ENCODE measurements at places on chromosomes 12 and 14. TPM values are rescaled to one million over a fixed set of nuclear protein-coding genes. Genes with fewer than 3 reads are reported as not detected.

GRCh38 chr12:79140711-79141110 is 276.1 kb downstream of the SYT1 start:
- DNase-seq: no peak

- peak; percentile 23 for DNase-seq
Measured at GRCh38 chr12:12776261-12776660, 9.2 kb upstream of the APOLD1 start.

DNA sequence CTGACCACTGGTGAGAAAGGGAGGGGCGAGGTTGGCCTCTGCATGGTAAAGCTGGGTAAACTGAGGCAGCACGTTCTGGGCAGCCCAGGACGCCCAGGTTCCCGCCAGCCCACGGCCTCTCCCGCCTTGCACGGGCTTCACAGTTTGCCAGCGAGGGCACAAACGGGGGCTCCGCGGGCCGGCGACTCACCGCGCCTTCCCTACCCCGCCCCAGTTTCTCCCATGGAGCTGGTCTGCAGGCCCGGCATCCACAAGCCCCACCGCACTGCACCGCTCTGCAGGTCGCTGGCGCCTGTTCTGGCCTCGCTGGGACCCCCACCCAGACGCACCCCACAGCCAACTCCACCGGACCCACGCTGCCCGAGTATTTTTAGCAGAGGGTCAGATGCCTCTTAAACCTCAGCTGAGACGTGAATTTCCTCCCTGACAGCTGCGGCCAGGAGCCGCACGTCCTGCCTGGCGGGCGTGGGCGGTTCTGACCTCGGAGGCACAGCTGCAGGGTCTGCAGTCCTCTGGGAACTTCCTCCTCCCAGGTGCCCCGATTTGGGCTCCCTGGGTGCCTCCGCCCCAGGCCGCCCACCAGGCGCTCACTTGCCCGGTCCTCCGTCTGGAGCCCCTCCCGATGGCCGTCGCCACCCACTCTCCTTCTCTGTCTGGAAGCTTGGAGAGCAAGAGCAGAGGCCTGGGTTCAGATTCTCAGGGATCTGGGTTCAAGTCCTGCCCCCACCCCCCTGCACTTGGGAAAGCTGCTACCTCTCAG is 29.5 kb upstream of the INF2 start:
- DNase-seq: peak; percentile 18

- DNase-seq: peak; percentile 91
Measured at GRCh38 chr12:1360441-1361210, 233.8 kb downstream of the FBXL14 start.

GRCh38 chr12:12376646-12377448 is 20.0 kb downstream of the BORCS5 start:
- DNase-seq: peak; percentile 86

MYO1A gene
- not detected for polyA plus RNA-seq

- DNase-seq: no peak
Measured at GRCh38 chr12:93379981-93380361, 2.2 kb downstream of the NUDT4 start.

GRCh38 chr12:126617312-126617711 is 1552.1 kb downstream of the AACS start:
- no peak for DNase-seq

DNA sequence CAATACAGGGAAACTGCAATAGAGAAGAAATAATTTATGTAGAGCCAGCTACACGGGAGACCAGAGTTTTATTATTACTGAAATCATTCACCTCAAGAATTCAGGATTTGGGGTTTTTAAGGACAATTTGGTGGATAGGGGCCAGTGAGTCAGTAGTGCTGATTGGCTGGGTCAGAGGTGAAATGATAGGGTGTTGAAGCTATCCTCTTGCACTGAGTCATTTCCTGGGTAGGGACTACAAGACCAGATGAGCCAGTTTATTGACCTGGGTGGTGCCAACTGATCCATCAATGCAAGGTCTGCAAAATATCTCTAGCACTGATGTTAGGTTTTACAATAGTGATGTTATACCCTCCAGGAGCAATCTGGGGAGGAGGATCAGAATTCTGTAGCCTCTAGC is 486.3 kb downstream of the LRIG3 start:
- DNase-seq: peak; percentile 63

DNA sequence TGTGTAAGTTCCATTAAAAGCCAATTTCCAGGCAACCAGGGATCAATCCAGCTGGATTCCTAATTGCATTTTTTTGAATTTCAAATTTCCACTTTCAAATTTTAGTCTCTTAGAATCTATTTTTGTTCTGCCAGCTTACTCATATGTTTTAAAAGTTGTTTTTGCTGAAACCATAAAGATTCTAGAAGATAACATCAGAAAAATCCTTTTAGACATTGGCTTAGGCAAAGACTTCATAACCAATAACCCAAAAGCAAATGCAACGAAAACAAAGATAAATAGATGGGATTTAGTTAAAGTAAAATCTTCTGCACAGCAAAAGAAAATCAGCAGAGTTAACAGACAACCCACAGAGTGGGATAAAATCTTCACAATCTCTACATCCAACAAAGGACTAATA is 253.3 kb downstream of the AEBP2 start:
- no peak for DNase-seq

GRCh38 chr12:123106640-123107359 is 44.1 kb downstream of the PITPNM2 start:
- no peak for DNase-seq

DNA sequence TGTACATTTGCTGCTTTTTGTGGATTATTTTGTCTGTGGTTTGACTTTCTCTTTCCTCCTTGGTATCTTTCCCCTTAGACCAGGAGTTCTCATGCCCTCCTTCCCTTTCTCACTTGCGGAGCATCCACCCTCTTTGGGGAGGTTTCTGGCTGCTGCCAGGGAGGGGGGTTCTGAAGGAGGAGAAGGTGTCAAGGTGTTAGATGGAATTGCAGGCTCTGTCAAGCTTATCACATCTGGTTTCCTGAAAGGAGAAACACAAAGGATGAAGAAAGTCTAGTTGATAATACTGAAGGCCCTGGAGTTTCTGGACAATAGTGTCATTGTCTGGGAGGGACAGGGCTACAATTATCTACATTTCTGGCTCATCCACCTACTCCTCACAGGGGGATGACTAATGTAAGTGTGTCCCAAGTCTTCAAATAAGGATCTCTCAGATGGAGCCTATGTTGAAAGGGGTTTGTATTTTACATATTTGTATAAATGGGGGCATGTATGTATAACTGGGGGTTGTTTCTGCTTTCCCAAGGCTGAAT is 217.3 kb upstream of the CCDC196 start:
- no peak for DNase-seq

- DNase-seq: no peak
Measured at GRCh38 chr14:41072776-41073175, 533.9 kb upstream of the LRFN5 start.

KRT72 gene
- polyA plus RNA-seq: not detected

KRT74 gene
- not detected for polyA plus RNA-seq

DNA sequence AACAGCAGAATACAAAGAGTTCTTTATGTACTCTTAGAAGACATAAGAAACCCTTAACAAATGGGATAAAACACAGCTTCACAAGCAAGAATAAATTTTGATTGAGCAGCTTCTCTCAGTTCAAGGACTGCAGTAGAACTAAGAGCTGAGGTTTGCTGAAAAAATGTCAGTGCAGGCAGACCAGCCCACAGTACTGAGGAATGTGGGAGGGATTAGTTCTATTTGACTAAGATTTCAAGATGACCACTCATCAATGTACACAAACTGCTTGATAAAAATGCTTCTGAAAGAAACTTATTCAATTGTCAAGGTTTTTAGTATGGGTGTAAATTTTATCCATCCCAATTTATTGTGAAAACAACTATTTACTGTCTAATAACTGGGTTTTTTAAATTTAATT is 138.4 kb downstream of the SEC23A start:
- DNase-seq: peak; percentile 36

GRCh38 chr12:111780615-111781014 is 13.9 kb downstream of the ALDH2 start:
- DNase-seq: no peak

- DNase-seq: peak; percentile 85
Measured at GRCh38 chr12:114774197-114774596, 90.2 kb upstream of the TBX3 start.

DNA sequence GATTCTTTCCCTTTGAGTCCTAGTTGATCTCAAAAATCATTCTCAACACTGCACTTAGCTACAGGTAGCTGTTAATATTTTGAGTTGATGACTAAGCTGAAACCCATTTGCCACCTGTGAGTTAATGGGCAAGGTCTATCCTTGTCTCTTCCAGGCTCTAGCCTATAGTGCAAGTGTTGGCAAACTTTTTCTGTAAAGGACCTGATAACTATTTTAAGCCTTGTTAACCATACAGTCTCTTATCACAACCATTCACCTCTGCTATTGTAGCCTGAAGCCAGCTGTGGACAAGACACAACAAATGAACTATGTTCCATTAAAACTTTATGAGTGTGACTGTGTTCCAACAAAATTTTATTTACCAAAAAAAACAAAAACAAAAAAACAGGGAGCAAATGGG is 19.4 kb downstream of the RAP1B start:
- no peak for DNase-seq

DNA sequence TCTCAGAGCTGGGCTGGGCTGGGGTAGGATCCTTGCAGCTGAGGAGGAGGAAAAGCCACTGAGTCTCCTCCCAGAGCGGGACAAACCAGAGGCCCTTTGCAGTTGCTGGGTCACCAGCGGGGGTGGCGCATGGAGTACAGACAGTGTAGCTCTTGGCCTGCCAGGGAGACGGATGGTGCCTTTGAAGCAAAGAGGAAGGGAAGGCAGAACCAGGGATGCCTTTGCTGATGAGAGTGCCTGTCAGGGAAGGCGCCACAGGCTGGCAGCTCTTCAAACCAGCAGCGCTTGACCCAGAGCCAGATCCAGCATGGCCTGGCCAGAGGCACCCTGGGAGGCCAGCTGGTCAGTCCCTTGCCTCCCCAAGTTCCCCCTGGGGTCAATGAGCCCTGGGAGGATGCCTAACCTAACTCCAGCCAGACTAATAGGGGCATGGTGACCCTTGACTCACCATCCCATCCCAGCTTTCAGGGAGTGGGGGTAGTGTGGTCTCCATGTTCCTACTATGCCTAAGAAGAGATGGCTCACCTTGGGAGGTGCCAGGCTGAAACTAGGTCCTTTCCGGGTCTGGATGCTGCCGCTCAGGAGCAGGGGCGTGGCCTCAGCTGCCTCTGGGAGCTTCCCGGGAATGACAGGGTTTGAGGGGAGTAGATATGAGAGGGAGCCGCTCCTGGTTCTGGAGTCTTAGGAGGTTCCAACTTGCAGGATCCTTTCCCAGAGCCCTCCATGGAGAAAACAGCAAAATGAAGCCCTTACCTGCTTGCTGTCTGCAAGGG is 19.8 kb downstream of the VASH1 start:
- DNase-seq: peak; percentile 18

DNA sequence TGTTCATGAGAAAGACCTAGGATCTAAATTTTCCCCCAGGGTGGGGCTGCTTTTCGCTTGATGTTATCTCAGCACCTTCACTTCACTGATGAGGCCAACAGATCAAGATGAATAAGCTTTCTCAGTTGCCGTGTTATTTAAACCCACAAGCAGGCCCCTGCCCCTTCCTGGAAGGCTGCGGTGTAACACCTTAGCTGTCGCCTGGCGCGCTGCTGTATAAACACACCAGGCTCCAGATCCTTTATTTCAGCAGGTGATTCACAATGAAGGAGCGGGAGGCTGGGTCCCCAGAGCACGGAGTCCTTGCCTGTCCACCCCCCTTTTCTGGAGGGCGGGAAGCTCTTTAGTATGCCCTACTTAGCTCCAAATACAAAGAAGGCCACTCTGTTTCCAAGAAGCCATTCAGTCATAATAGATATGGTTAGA is 515.4 kb downstream of the FUT8 start:
- DNase-seq: no peak

- DNase-seq: no peak
Measured at GRCh38 chr12:115140981-115141655, 457.1 kb upstream of the TBX3 start.

DNA sequence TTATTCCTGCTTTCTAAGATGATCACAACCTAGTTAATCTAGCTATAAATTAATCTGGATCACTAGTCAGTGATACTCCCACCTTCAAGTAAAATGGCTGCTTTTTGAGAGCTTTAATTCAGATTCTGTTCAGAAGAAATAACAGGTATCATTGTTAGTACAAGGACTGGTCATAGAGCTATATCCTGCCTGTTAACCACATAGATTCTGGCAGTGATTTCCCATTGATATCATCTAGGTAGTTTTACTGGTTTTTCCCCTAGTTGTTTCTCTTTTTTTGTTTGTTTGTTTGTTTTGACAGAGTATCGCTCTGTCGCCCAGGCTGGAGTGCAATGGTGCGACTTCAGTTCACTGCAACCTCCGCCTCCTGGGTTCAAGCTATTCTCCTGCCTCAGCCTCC is 39.0 kb upstream of the HIF1A start:
- no peak for DNase-seq

- DNase-seq: no peak
Measured at GRCh38 chr12:18752947-18753346, 15.0 kb downstream of the CAPZA3 start.

RAB21 gene
- 15.0 TPM for polyA plus RNA-seq

TAS2R42 gene
- polyA plus RNA-seq: not detected

MAPKAPK5 gene
- polyA plus RNA-seq: 35.7 TPM

ACOT6 gene
- not detected for polyA plus RNA-seq

DNA sequence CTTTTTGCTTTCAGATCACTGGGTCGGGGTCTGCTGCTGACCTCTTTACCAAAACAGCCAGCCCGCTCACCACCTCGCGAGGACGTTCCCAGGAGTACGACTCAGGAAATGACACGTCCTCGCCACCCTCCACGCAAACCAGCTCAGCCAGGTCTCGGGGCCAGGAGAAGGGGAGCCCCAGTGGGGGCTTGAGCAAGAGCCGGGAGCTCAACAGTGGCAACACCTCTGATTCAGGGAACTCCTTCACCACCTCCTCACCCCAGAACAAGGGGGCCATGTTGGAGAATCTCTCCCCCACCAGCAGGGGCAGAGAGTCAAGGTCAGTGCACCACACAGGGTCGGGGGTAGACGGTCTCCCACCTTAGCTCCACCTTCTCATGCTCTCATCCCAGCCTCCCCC is 33.4 kb upstream of the HSPB8 start:
- DNase-seq: no peak

DNA sequence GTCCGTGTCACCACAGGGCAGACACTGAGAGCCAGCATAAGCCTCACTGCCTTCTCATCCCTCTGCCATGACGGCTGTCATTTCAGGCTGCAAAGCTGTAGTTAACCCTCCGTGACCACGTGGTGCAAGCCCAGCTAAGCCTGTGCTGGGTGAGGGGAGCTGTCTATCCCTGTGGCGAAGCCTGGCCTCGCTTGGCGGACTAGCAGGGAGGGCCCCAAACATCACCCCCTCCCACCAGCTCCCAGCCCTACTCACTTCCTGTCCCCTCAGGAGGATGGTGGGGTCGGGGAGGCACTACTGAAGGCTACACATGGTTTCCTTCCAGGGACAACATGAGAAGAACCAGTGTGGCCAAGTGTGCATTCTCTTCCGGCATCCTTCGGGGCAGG is 88.2 kb downstream of the CHGA start:
- no peak for DNase-seq

Measured in IMR-90 (cell line).